ENCODE measurements at places on chromosomes 6 and 20.
A peak's percentile ranks its signal among the peaks of the same experiment; 100 is the strongest.

- peak; percentile 67 for DNase-seq
These were observed 5.4 kb downstream of the NPBWR2 start for GRCh38 chr20:64101731-64102621.

DNA sequence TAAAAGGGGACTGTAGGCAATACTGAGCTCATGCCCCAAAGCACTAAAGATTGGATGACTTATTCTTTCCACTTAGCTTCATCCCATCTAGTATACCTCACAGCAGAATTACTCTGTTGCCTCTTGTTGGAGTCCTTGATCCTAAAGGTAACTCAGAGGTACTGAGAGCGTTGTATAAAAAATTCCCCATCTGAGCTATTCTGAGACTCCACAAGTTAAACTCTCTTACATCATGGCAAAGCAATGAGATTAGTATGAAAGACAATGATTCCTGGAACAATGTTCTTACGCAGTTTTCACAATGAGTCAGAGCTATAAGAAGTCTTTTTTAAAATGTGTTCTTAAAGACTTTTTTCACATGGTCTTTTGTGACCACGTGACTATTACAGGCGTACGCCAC is 370.1 kb downstream of the ADGRB3 start:
- no peak for DNase-seq

DNA sequence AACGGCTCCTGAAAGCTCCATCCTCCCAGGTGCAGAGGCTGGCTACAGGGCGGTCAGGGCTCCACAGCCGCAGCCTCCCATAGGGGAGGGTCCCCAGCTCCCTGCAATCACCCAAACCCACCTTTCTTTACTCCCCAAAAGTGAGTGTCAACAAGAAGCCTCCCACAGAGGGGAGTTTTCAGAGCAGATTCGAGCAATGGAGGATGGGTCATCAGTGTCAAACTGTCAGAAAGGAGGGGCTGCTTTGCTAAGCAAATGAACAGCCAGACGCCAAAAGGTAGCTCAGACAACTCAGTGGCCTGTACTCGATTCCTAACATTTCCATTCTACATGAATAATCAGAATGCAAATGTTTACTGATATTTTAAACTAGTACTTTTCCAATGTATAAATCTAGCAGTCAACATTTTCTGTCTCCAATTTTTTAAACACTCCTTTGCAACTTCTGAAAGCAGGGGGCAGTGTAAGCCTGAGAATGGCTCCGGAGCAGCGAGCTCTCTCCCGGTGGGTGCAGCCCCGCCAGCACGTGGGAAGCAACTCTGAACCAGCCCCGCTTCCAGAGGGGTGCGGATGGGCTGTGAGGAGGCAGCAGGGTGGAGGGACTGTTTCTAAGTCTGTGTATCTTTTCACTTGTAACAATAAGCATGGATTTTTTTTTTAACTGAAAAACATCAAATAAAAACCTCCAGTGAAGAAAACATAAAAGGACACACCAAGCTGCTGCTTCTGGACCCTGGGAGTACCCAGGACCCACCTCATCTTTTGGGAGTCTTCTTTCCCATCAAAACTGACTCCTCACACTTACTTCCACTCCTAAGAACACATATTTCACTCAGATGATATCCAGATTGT is 54.9 kb downstream of the TAF4 start:
- DNase-seq, result peak; percentile 58

GRCh38 chr20:61169874-61170273 is 82.2 kb upstream of the CDH4 start:
- DNase-seq, result no peak

DNA sequence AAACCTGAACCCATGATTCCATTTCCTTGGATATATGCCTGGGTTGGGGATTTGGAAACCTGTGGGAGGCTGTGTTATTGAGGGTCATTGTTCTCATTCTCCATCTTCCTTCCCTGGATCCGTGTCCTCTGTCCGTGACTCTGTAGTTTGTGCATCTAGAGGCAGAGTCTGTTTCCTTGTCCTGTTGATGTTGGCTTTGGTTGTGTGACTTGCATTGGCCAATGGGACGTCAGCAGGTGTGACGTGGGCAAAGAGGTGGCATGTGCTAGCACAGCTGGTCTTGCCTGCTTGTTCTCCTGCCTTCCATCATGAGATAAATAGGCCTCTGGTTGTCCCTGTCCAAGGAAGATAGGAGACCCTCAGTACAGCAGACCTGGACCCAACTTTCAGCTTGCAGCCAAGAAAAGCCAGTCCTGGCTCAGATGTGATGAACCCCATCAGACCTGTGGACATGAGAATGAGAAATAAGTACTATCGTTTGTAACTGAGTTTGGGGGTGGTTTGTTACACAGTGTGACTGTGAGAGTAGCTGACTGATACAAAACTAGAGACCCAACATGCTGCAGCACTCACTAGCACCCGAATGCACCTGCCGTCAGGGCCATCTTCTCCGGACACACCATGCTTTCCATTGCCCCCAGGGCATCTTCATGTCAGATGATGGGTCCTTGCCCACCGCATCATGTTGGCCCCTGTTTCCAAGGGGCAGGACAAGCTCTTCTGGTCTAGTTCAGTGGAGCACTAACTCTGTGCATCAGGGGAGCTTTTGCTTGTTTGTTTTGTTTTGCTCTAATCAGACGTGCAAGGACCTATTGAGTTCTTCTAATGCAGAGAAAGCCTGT is 195.3 kb upstream of the SULF2 start:
- no peak for DNase-seq

Measured in NCI-H345 (cell line).